Esophagus muscularis mucosa (tissue), 4 donors: ENCODE measurements at places on chromosomes 7 and 10. TPM values are rescaled to one million over a fixed set of nuclear protein-coding genes. Genes with fewer than 3 reads are reported as not detected.

The CDC14C gene
- total RNA-seq, result not detected

The TRIL gene
- 9.4 TPM for total RNA-seq

The OPALIN gene
- not detected for total RNA-seq

The CYP2C18 gene
- total RNA-seq, result not detected

The ELN gene
- total RNA-seq, result 646 TPM

The SFTPA1 gene
- 3.3 TPM for total RNA-seq

The KLLN gene
- total RNA-seq, result 0.52 TPM

The SH3PXD2A gene
- 43.9 TPM for total RNA-seq

The CYP2C19 gene
- not detected for total RNA-seq

The IDI2 gene
- not detected for total RNA-seq

The PON1 gene
- total RNA-seq, result not detected

- no peak for DNase-seq
Measured at GRCh38 chr7:38276096-38276877, 2.9 kb upstream of the TARP start.

GRCh38 chr7:113331155-113331898 is 213.0 kb upstream of the SMIM30 start:
- no peak for DNase-seq

DNA sequence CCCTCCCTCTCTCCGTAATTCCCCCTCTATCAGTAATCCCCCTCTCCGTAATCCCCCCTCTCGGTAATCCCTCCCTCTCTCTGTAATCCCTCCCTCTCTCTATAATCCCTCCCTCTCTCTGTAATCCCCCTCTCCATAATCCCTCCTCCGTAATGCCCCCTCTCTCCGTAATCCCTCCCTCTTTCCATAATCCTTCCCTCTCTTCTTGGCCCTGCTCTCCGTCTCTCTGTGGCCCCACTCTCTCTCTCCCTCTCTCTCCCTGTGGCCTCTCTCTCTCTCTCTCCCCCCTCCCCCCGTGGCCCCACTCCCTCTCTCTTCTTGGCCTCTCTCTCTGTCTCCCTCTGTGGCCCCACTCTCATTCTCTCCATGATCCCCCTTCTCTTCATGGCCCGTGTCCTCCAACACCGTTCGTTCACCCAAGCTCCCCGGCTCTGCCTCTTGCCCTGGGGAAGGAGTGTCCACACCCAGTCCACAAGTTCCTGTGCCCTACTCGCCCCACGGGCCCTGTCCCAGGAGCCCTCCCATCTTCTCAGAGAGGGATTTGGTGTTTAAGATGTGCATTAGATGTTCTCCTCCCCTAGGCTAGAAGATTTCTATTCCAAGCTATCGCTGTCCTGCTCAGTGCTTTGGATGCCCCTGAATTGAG is 19.8 kb downstream of the SHH start:
- no peak for DNase-seq

DNA sequence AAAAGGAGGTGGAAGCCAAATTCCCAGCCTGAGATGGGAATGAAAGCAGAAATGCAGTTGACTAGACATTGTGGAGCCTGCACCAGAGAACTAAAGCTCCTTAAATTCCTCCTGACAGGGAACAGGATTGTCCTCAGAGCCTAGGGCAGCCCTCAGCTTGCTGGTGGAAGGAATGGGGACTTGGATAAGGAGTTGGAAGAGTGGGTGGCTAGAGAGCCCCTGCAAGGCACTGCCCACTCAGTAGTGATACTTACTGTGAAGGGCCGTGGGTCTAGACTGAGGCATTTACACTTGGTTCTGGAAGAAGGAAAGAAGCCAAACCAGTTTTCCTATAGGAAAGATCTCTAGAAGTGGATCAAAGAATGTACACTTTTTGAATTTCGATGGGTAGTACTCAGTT is 117.6 kb downstream of the PLCE1 start:
- no peak for DNase-seq

DNA sequence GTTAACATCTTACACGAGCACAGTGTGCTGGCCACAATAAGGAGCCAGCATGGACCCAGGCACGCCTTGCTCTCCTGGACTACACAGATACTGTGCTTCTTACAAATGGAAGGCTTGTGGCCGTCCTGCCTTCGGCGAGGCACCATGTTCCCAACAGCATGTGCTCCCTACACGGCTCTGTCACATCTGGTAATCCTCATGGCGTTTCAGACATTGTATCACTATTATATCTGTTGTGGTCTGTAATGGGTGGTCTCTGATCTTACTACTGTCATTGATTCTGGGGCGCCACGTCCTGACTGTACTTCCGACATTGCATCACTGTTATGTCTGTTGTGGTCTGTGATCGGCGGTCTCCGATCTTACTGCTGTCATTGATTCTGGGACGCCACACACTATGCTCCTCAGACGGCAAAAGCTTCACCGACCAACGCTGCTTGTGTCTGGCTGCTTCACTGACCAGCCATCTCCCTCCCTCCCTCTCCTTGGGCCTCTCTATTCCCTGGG is 195.4 kb downstream of the MAD1L1 start:
- DNase-seq, result no peak

DNA sequence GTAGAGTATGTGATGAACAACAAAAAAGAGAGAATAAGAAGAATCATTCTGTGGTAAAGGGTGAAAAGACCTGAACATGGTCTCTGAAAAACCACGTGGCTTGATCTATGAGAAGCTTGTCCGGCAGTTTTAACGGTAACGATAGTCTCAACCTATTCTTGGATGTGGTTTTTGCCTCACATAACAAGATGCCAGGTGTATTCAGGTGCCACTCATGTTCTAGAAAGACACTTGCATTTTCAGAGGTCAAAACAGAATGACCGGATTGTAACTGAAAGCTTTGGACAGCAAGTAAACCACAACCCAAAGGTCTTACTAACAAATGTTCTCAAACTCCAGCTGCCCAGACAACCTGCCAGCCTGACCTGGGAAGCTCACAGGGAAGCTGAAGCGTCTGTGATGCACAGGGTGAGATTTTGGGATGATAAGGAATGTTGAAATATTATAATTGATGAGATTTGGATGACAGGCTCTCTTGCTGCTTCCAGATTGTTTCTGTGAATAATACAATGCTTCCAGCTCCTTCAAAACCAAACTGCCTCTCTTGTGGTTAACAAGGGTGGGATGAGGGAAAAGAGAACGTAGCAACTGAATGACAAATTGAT is 137.4 kb upstream of the GRB10 start:
- no peak for DNase-seq

GRCh38 chr7:69889976-69890351 is 291.7 kb downstream of the AUTS2 start:
- DNase-seq, result no peak

DNA sequence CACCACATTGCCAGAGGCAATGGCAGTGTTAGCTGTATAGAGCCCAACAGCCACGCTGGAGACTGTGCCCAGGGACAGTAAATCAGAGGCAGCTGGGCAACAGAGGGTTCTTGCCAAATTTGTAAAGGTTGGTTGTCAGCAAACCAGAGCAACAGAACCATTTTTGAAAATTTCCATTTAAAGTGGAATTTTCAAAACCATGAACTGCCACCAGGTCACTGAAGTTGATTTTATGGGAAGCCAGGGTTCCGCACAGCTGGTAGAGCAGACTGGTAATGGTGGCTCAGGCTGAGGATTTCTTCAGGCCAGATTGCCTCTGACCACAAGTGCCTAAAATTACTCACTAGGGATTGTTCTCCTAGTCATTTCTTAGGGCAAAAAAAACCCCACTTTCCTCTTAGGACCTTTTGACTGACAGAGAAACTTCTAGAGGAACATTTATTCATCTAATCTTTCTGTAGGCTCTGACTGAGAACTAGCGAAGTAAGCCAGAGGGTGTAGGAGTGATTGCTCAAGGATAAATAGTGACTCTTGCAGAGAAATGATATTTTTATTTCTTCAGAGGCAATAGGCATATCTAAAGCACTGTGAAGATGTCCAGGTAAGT is 342.4 kb downstream of the BBS9 start:
- no peak for DNase-seq

DNA sequence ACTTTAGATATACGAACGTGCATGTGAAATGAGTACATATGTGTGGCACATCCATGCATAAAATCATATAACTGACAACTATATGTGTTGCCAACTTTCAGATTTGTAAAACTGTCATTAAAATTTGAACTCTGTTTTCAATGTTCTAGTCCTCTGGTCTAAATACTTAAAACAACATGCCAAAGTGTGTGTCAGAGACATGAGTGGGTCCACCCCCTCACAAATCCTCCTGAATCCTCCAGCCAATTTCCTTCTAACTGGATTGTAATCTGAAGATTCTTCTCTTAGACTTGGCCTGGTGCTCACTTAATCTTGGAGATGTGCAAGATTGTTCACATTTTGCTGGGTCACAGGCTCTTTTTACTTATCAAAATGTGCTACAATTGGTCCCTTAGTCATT is 184.1 kb downstream of the RELN start:
- no peak for DNase-seq

DNA sequence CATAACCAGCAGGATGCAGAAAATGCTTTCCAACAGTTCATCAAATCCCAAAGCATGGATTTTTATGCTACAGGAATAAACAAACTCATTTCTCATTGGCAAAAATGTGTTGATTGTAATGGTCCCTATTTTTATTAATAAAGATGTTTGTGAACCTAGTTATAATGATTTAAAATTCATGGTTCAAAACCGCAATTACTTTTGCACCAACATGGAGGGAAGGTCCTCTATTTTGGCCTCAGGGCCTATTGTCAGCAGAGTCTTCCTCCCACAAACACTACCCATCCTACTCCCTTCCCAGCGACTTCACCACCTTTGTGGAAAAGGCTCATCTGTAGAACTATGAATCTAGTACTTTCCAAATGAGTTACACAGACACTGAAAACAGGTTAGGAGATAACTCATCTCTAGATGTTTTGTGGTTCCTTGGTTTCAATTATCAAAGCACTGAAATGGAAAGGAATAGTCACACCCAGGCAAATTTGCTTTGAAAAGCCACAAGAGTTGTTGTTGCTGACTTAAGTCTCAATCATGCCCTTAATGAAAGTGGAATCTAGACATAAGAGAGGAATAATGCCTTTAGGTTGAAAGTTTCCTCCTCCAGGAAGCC is 59.4 kb upstream of the FRMD4A start:
- DNase-seq, result no peak

DNA sequence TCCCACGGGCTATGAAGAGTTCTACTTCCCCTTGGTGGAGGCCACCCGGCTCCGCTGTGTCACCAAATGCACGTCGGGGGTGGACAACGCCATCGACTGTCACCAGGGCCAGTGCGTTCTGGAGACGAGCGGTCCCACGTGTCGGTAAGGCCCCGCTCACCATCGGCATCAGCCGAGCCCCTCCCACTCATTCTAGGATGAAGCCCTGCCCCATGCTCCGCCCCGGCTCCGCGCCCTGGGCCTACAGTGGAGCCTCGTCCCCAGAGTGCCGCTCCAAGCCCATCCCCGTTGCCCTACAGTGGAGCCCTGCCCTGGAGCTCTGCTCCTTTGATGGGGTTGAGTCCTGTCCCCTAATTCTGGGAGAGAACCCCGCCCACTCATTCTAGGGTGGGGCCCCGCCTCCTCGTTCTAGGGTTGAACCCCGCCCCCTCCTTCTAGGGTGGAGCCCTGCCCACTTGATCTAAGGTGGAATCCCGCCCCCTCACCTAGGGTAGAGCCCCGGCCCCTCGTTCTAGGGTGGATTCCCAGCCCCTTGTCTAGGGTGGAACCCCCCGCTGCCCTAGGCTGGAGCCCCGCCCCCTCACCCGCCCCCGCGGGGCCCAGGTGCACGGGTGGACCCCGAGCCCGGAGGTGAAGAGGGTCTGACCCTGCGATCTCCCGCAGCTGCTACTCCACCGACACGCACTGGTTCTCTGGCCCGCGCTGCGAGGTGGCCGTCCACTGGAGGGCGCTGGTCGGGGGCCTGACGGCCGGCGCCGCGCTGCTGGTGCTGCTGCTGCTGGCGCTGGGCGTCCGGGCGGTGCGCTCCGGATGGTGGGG is 3.4 kb upstream of the MUC12 start:
- DNase-seq, result no peak

- no peak for DNase-seq
Measured at GRCh38 chr10:18737236-18737635, 78.0 kb downstream of the ARL5B start.

- DNase-seq, result no peak
Measured at GRCh38 chr7:113799896-113800295, 118.9 kb downstream of the PPP1R3A start.

DNA sequence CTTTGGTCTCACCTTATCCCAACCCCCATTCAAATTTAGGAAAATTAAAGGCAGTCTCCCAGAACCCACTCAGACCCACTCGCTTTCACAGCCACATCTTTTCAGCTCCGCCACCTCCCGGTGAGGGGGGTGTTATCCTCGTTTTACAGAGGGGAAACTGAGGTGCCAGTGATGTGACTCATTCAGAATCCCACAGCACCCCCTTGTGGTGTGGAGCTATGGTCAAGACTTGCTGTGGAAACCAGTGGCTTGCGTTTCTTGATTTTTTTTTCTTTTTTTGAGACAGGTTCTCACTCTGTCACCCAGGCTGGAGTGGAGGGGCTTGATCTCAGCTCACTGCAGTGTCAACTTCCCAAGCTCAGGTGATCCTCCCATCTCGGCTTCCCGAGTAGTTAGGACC is 27.6 kb downstream of the SLC35G1 start:
- DNase-seq, result no peak

DNA sequence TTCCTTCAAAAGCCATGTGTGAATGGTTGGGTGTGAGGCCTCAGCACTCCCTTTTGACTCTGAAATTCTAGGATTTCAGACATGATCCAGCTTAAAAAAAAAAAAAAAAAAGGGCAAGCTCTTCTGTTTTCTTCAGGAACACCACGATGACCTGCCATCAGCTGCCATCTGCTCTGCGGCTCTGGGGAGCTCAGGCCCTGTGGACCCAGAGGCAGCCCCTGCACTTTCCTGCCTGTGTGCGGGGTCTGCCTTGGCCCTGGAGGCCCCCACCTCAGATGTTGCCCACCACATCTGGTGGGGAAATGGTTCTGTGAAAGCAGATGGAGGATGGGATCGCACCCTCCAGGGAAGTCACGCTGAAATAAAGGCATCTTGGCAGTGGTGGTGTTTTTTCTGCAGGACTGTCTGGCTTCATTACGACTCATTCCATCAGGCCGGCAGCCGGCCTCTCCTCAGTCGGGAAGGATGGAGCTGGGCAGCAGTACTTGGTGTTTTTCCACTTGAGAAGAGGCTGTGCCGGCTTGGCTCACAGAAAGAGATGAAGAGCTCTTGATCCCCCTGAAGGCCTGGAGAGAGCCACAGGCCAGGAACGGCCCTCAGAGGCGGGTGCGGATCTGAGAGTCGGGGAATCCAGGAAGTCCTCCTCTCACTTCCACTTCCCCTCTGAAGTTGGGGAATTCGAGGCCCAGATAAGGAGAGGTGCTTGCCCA is 66.1 kb upstream of the AQP1 start:
- DNase-seq, result no peak

DNA sequence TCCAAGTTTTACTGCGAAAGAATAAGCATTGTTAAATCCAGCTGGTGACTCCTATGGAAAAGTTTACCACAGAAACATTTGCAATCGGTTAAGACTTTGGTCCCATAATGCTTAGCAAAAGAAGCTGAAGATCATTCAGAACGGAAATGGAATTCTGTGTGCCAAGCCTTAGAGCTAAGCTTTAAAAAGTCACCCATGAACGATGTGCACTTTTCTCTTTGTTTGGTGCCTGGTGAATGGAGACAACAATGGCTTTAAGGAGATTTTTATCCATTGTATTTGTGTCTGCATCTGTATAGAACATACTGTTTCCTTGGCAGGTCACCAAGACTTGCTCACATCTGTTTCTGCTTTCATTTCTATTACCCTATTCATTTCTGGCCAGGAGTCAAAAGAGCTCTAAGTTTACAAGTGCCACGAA is 26.3 kb upstream of the COL1A2 start:
- DNase-seq, result no peak

- DNase-seq, result no peak
Measured at GRCh38 chr10:59791601-59792000, 38.3 kb upstream of the MRLN start.
